Common myeloid progenitor, CD34-positive (primary cell): ENCODE measurements at places on chromosomes 3 and 15.

DNA sequence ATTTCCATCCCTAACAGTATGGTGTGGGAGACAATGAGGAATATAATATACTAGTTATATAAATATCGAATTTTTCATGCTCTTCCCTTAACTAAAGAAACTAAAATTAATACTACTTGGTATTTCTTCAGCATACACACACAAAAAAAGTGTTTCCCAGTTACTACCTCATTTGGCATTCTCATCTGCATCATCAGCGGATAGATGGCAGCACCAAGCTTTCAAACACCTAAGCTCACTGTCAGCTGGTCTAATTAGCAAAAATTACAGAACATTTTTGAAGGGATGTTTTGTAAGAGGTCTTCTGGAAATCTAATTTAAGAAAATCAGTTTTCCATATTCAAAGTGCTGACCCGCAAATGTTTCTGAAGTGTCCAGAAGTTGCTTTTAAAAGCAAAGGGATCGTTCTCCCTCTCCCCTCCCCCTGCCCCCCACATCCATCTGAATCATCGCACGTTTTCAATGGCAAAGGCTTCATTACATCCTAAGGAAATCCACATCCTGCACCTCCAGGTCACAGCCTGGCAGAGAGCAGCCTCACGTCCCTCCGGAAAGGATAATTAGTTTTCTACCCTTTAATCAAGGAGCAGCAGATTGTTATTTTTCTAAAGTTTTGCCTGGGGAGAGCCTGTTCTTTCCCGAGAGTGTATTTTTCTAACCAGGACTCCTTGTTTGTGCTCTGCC is 86.1 kb upstream of the SPATA12 start:
- DNase-seq, result no peak

DNA sequence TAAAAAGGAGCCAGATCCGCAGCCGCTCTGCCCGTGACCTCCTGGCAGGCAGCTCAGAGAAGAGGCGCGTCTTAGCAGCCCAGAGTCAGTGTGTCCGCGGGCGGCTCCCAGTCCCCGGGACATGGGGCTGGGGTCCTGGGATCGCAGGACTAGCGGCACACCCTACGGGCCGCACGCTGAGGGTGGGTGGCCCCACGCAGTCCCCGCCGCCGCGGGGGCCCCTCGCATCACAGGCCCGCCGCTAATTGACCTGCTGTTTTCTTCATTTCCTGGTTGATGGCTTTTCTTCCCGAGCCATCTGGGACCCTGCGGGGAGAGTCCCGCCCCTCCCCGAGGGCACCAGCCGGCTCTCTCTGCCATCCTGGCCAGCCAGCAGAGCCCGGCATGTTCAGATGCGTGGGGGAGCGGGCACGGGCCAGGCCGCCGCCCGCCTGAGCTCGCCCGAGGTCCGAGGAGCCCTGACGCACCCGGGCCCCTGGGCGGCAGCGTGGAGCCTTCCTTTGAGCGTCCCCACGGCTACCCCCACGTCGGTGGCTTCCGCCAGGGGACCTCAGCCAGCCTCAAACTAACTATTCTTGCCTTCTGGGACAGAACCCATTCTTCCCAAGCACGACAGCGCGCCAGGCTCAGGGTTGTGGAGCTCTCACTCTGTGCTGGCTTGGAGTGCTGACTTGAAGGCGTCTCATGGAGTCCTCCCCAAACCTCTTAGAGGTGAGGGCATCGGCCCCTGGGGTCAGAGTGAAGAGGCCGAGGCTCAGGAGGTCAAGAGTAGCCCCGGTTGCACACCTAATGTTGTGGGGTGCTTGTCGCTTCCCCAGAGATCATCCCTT is 34.6 kb upstream of the CACNA2D3 start:
- DNase-seq, result no peak

DNA sequence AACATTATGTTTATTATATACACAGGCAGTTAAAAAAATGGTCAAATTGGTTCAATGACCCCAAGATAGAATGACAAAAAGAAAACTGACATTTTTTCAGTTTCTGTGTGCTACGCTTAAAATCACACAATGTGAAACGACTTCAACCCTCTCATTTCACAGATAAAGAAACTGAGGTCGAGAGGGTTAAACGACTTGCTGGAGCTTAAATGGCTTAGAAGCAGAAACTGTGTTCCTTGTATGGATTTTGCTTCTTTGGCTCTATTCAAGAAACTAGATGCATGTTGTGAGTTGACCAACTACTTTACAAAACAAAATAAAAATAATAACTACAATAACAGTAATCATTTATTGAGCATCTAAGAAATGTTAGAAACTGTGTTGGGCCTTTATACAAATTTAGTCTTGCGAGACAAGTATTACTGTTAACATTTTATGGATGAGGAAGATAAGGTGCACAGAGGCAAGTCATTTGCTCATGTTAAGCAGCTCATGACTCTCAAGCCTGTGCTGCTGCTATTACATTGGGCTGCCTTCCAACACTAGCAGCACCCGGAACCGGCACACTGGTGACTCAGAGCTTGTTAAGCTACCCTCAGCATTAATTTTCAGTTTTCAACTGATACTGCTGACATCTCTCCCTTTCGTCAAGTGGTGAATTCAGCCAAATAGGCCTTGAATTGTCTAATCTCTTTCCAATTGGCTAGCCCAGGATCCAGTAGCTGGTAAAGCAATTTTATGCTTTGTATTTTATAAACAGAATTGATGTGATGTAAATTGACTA is 487.6 kb downstream of the NAALADL2 start:
- DNase-seq, result peak; percentile 21

DNA sequence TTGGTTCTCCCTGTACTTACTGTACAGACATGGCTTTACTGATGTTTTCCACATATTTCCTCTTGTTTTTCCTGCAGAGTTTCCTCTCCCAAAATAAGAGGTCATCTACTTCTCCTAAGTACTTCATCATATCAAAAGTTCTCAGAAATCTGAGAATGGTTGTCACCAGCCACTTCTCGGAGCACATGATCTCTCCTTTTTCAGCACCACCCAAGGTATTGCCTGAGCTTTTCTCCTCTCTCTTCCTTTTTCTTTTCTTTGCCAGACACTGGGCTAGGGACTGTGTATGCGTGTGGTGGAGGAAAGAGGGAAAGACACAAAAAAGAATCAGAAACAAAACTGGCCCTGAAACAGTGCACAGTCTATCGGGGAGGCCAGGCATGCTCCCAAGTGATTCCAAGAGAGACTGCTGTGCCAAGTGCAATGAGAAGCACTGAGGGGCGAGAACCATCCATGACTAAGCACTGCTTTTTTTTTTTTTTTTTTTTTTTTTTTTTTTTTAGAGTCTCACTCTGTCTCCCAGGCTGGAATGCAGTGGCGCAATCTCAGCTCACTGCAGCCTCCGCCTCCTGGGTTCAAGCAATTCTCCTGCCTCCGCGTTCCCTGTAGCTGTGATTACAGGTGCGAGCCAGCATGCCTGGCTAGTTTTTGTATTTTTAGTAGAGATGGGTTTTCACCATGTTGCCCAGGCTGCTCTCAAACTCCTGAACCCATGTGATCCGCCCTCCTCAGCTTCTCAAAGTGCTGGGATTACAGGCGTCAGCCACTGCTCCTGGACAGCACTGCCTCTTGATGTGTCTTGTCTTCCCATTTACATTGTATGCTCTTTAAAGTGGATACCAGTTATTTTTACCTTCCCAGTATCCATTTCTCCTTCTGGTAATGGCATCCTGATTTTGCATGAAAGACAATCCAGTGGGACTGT is 194.0 kb upstream of the FEZF2 start:
- DNase-seq, result no peak

DNA sequence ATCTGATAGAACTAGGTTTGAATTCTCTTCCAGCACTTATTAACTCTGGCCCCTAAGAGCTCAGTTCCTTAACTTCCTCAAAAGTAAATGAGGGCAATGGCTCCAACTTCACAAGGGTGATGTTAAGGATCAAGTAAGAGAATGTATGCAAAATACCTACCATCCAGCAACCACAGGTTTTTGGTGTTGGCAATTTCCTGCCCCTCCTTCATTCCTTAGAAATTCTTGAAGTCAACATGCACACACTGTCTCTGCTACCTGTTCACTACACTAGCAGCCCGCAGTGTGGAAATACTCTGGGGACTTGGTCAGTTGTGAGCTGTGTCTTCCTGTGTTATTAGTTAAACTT is 5.0 kb downstream of the ZBED2 start:
- no peak for DNase-seq

DNA sequence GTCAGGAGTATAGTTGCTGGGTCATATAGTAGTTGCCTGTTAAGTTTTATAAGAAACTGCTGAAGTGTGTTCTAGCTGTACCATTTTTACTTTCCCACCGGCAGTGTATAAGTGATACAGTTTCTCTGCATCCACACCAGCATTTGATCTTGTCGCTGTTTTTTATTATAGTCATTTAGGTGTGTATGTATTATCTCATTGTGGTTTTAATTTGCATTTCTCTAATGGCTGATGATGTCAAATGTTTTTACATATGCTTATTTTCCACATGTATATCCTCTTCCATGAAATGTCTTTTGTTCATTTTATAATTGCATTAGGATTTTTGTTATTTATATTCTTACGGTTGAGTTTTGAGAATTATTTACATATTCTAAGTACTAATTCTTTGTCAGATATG is 254.3 kb downstream of the CLSTN2 start:
- no peak for DNase-seq

DNA sequence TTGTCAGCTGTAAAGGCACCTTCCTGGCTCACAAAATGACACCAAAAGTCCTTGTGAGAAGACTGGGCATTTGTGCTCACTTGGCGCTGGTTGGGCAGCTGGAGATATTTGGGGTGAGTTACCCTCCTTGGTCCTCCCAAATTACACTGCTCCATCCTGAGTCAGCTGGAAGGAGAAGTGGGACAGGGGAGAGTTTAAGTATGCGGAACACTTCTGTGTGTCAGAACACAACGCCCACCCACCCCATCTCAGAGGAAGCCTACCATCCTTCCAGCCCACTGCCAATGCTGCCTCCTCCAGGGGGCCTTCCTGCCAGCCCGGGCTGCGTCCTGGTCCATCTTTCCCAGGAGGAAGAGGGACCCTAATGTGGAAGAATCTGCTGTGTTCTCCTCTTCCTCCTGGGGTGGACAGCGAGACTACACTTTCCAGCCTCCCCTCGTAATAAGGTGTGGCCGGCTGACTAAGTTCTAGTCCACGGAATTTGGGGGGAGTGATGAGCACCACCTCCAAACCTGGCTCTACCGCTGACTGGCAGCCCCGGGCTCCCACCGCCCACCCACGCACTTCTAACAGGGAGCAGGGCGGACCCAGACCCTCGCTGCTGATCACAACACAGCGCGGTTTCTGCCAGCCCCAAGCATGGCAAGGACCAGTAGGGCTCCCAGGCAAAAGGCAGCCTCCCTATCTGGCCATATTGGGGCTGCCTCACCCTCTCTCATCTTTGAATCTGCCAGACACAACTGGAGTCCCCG is 265.0 kb downstream of the XXYLT1 start:
- DNase-seq, result no peak

DNA sequence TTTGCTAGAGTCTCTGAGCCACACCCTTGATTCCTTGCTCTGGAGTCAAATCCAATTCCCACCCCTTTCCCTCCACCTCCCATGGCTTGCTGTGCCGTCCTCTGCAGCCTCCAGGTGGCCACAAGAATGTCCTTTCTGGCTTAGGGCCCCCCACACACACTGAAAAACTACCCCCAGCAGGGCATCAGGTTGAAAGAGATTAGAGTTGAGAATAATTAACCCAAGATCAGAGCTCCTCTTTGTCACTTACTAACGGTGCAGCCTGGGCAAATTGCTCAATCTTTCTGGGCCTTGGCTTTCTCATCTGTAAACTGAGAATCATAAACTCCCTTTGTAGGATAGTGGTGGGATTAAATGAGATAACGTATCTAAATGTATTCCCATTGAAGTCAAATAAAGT is 78.5 kb downstream of the MRPL46 start:
- DNase-seq, result no peak

- DNase-seq, result no peak
These were observed 66.5 kb downstream of the DPH6 start for GRCh38 chr15:35479423-35479822.

- no peak for DNase-seq
These were observed 874.1 kb downstream of the ZPLD1 start for GRCh38 chr3:103308921-103309320.

GRCh38 chr3:127212231-127212630 is 19.3 kb downstream of the PRR23E start:
- no peak for DNase-seq

DNA sequence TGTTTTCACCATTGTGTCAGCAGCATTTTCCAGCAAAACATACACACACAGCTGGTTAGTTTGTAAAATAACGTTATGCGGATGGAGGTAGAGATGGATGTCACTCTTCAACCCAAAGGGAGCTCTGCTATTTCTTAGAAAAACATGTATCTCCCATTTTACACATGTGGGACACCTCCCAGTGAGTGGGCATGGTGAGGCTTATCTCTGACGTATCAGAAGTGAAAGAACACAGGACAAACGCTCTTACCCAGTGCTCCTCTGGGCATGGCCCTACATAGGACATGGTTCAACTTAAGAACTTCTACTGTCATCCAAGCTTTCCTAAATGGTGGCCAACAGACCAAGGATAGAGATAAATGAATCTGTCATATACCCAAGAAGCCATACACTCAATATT is 2.1 kb downstream of the FAM240A start:
- DNase-seq, result no peak

DNA sequence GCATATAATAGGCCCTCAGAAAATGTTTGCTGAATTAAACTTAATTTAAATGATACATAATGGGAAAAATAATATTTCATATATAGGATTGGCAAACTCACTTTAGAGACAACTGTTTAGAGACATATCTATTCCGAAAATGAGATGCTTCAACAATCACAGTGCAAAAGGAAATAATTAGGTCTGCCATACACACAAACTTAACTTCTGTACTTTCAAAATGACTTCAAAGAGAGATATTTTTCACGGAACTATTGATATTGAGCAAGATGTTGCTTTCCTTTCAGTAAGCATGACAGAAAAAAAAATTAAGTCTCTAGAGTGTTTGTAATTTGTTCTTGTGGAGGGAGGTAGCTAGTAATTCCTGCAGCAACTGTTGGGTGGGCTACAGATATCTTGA is 769.5 kb downstream of the TUSC7 start:
- DNase-seq, result no peak

DNA sequence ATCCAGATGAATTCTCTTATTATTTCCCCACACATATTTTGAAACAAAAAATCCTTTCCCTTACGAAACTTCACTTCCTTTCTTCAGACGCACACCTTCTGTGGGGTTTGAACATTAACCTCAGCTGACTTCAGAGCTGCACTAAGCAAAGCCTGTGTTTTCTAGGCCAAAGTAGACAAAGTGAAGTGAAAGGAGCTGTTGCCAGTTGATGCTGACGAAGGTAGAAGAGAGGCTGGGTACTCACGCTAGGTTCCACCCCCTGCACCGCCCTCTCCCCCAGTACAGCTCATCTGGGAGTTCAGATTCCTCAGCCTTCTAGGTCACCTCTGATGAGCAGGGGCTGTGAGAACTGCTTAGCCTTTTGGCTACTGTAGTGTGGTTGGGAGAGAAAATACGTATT is 24.1 kb downstream of the DUT start:
- DNase-seq, result no peak
